ENCODE measurements at places on chromosomes 11 and 22.

DNA sequence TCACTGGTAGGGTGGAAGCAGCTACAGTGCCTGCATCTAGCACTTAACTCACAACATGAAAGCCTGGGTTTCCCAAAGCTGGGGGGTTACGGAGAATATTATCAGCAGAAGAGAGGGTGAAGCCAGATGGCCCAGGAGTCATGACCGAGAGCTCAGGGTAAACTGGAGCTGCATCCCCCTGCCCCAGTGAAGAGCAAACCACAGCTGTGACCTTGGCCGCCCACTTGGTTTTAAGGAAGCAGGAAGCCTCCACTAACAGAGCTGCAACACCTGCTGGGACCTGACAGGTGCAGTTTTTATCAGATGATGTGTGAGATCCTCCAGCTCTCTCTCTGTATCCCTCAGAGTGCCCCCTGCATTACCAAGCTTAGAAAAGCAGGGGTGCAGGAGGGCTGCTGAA lies 20.9 kb downstream of the TCP11L1 start:
- DNase-seq: no peak

- no peak for DNase-seq
Observed at GRCh38 chr11:73156114-73156513, 14.0 kb upstream of the FCHSD2 start.

DNA sequence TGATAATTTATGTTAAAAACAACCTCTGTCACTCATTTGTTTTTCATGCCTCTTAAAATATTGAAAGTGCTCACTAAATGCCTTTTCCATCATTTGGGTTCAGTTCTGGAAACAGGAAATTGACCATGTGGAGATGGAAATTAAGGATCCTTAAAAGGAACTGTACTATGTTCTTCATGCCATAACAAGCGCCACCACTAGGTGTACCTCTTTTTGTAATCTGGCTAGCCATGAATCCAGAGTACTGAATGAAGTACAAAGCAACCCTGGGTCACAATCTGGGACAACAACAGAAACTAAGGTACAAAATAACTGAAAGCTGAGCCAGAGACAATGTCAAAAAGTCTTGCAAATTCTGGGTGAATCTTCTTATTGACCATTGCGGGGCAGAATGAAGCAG lies 559.1 kb downstream of the FAM181B start:
- DNase-seq: no peak

GRCh38 chr22:41315586-41315985 lies 14.3 kb downstream of the ZC3H7B start:
- no peak for DNase-seq

- no peak for DNase-seq
Observed at GRCh38 chr11:46281371-46281831, 3.9 kb downstream of the CREB3L1 start.
